Activated CD4-positive, alpha-beta T cell treated with anti-CD3 and anti-CD28 coated beads, Interleukin-10, Interleukin-2, amounts not matched to agents 100 ng/mL and 50 ng/mL, durations not matched to agents 16 hours and 8 hours (primary cell): ENCODE measurements at places on chromosomes 1 and 21.

GRCh38 chr1:219109424-219110018 lies 64.2 kb upstream of the LYPLAL1 start:
- no peak for DNase-seq

DNA sequence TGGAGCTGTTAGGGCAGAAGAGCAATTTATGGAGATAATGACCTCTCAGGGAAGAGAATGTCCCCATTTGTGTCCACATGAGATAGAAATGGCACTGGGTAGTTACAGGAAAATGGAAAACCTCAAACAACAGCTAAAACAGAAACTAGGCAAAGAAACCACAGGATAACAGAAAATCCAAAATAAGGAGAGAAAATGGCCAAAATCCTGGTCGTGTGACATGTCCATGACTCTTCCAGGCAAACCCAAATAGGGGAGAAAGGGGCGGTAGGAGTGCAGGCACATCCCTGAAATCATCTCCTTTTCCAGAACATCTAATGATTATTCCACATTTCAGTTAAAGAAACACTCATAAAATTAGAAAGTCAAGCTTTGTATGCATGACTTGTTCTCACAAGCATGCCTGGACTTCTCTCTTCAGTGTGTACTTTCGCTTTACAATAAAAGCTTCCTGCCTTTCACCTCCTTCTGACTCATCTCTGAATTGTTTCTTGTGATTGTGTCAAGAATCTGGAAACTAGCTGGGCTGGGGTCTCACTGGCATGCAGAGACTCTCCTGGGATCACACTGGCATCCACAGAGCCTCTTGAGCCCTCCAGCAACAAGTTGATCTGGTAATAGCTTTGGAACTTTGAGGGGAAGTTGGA lies 171.4 kb upstream of the ZP4 start:
- DNase-seq: no peak

DNA sequence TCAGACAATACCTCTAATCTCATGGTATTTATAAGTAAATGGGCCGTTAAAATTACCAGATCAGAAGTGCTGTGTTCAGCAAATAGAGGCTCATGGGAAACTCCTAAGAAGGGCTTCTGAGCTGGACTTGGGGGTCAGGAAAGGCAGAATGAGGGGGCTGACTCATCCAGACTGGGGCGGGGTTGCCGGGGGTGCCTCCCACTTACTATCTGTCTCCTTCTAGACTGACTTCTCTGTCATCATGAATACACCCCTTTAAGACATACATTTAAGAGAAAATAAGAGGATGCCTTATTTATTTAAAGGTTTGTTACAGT lies 96.0 kb upstream of the ERRFI1 start:
- no peak for DNase-seq

DNA sequence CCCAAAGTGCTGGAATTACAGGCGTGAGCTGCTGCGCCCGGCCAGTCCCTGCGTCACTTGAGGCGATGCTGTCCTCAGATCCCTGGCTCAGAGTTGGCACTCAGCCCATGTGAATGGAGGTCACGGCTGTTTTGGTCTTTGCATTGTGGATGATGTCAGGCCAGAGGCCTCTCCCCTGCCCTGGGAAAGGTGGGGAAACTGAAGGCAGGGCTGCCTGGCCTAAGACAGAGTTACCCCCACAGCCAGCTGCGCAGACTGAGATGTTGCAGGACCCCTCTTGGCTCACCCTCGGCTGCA lies 821 bp downstream of the MASP2 start:
- DNase-seq: no peak

DNA sequence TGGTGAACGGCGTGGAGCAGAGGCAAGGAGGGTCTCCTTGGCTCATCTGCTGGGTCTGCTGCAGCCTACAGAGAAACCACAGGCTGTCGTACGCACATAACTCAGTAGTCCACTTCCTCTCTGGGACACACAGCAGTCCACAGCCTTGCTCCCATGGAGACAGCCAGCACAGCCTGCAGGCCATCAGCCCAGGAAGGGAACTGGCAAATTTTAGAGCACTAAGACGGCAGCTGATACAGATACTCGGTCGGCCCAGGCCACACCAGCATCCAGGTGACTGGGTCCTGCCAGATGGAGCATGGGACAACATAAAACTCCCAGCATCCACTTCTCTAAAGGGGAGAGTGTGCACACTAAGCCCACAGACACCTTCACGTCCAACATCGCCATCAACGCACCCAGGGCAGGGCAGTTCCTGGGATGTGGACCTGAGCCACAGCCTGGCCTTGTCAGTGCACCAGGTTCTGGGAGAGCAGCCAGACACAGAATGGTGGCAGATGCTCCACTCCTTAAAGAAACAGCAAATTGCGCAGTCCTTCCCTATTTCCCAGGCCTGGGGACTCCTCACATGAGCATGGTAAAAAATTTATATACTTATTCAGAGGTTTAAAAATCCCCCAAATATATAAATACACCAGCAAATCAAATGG lies 247.1 kb upstream of the RAB4A start:
- no peak for DNase-seq

GRCh38 chr1:57134803-57135202 lies 169.0 kb upstream of the C8B start:
- DNase-seq: no peak

DNA sequence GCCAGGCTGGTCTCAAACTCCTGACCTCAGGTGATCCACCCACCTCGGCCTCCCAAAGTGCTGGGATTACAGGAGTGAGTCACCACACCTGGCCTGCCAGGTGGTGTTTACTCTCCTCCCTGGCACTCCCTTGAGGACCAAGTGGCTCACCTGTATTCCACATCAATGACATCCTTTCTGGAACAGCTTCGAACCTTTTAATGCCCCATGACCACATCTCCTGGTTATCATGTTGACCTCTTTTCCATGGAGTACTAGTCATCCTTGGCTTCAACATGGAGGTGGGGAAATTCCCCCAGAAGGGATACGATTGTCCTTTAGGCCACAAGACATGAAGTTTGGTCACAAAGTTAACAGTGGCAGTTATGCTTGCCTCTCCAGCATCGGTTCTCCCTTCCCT lies 66.9 kb downstream of the CDC7 start:
- no peak for DNase-seq

DNA sequence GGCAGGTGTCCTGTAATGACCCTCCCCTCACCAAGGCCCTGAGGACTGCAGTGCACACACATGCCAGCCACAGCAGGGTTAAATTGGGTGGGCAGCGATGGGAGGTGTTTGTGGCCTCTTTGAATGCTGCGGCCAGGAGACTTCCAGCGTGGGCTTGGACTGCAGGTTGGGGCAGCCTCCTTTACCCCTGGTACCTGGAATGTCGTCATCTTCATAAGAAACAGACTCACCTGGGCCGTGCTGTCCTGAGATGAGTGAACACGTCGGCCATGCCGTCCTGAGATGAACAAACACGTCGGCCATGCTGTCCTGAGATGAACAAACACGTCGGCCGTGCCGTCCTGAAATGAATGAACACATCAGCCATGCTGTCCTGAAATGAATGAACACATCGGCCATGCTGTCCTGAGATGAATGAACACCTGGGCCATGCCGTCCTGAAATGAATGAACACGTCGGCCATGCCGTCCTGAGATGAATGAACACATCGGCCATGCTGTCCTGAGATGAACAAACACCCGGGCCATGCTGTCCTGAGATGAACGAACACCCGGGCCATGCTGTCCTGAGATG lies 50.1 kb upstream of the COL6A1 start:
- DNase-seq: peak; percentile 52

- peak; percentile 54 for DNase-seq
These were observed 1.2 kb downstream of the PABPC4 start for GRCh38 chr1:39575191-39576015.

DNA sequence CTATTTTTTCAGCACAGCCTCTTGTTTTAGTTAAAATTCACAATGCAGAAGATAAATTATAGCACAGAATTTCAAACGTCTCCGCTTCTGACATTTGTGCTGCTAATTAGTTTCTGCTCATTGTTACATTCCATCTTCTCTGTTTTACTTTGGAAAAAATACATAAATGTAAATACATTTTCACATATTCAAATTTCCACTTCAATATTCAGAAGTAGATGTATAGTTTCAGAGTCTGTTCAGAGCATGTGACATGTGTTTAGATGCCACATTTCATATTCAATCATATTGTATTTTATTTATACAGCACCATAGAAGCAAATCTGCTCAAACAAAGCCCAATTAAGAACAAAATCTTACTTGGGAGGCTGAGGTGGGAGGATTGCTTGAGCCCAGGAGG lies 19.6 kb downstream of the TMEM35B start:
- no peak for DNase-seq

GRCh38 chr1:243746751-243747150 lies 103.3 kb downstream of the AKT3 start:
- no peak for DNase-seq

GRCh38 chr1:36913484-36914060 lies 120.7 kb downstream of the GRIK3 start:
- DNase-seq: no peak
